NCI-H1092 (cell line): ENCODE measurements at places on chromosomes 12 and 14.

DNA sequence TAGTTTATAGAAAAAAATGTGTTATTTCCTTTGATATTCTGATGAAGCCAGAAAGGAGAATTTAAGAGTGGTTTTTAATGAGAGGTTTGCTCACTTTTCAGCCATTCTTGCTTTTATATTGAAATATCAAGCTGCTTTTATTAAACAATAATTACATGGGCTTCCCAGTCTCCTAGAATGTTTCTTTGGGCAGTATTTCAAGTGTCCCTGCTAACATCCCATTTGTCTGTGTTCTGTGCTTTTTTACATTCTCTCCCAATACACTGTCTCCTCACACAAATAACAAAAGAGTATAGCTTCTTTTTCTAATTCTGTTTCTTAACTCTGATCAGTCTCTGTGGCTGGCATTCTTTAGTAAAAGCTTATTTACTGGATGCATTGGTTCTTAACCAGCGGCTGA lies 145.4 kb downstream of the TPH2 start:
- no peak for DNase-seq

GRCh38 chr12:96034621-96035282 lies 635 bp downstream of the LTA4H start:
- DNase-seq: no peak

- DNase-seq: no peak
Observed at GRCh38 chr12:6998715-6999451, 19.4 kb downstream of the LPCAT3 start.

GRCh38 chr14:92651106-92651757 lies 97.2 kb downstream of the LGMN start:
- no peak for DNase-seq

GRCh38 chr12:25054783-25055144 lies 105.9 kb upstream of the BCAT1 start:
- DNase-seq: no peak

DNA sequence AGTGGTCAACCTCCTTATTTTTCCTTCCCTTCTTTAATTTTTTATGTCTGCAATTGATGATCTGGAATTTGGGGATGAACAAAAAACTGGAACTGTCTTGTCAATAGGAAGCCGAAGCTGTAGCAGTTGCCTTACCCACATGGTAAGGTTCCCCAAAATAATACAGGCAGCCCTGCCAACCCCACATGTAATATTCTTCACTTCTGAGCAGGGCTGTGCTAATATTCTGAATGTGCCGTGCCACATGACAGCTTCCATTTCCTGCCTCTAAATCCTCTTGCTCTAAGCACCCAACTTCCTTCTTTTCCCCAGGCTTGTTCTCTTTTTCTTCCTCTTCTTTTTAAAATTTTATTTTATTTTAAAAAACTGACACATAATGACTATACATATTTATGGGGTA lies 39.6 kb downstream of the GPATCH2L start:
- DNase-seq: no peak

GRCh38 chr14:56808383-56809269 lies 1.7 kb downstream of the OTX2 start:
- no peak for DNase-seq

GRCh38 chr12:96375170-96375569 lies 25.1 kb downstream of the CDK17 start:
- no peak for DNase-seq

DNA sequence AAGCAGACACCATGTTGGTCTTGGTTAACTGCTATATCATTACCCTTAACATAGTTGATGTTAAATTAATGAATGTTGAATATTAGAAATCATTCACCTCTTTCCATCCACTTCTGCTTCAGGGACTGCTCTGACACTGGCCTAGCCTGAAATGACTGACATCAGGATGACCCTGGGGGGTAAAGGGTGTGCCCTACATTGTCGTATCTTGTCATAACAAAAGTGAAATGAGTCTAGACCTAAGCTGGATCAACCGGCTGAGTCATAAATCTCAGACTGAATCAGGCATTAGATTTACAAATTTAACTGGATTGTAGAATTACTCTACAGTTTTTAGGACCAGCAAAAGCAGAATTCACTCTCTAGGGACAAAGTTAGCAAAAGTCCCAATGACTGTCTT lies 35.3 kb downstream of the KICS2 start:
- no peak for DNase-seq

DNA sequence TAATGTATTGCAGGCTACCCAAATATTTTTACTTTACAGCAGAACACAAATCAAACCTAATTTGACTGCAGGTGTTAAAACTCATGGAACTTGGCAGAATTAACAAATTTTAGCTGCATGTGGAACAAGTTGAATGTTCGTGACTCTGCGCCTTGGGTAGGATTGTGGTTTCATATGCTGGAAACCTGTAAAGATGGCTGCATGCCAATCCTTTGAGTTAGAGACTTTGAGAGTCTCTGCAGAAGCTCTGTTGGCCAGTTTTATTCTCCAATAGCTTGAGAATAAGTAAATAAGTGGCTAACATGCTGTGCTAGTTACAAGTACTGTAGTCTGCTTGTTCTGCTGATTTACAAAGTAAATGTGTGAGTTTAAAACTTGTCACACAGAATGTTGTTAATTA lies 77.8 kb downstream of the PDE6H start:
- no peak for DNase-seq

DNA sequence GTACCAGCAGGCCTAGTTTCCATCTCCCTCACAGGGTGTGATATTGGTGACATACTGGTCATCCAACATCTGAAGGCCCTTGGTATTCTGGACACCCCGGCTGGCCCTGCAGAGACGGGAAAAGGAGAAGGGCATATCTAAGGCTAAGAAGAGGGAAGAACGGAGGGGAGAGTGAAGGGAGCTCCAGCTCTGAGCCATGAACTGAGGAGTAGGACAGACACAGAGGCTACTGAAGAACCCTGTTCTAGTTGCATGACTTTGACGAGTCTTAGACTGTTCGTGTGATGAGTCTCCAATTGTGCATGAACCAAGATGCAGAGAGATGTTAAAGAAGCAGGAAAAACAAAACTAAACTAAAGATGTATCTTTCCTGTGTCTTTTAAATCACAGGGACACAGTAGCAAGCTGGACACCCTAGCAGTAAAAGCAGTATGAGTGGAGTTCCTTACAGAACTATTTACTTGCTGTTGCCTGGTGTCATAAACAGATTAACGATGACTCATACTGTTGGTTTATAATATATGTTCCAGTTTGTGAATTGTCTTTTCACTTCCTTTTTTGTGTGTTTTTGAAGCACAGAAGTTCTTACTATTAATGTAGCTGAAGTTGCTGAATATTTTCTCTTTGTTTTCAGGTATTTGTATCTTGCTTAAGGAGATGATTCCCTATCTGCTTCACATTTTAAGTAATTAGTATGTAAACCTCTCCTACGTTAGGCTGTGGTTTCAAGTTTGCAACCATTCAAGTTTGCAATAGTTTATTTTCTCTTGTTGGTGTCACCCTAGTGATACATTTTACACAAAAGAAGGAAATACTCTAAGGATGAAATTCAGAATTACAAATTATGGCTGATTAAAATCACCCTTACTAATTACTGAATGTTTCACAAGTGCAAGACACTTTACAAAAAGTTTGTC lies 15.7 kb downstream of the FAR2 start:
- DNase-seq: no peak

DNA sequence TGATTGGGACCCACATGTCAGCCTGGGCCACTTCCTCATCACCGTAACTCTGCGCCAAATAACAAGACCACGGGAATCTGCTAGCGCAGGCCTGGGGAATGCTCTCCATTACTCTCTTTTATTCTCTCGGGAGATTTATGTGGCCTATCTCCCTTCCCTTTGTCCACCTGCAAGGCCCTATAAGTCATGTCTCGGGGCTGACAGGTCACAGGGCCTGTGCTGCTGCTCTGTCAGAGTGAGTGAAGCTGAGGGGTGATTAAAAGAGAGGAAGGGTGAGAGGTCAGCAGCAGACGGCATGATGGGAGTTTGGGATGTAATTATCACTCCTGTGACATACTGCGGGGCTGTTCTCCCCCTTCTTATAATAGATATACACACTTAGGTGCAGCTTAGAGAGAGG lies 26.2 kb upstream of the GPATCH2L start:
- DNase-seq: no peak

DNA sequence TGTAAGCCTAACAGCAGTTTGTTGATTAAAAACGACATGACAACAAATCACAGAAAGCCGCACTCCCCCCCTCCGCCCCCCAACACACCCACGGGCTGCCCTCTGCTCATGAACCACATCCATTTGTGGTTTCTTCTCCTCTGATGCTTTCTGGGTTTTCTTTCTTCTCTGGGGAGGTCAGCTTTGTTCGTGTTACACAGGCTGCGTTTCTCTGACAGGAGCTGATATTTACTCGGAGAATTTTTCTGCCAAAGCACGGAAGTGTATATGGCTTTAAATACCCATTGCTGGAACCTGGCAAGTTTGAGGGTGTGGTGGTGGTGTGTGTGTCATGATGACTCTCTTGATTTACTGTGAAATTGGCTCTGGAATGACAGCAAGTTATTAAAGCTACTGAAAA lies 883.7 kb upstream of the TMEM132C start:
- DNase-seq: no peak

DNA sequence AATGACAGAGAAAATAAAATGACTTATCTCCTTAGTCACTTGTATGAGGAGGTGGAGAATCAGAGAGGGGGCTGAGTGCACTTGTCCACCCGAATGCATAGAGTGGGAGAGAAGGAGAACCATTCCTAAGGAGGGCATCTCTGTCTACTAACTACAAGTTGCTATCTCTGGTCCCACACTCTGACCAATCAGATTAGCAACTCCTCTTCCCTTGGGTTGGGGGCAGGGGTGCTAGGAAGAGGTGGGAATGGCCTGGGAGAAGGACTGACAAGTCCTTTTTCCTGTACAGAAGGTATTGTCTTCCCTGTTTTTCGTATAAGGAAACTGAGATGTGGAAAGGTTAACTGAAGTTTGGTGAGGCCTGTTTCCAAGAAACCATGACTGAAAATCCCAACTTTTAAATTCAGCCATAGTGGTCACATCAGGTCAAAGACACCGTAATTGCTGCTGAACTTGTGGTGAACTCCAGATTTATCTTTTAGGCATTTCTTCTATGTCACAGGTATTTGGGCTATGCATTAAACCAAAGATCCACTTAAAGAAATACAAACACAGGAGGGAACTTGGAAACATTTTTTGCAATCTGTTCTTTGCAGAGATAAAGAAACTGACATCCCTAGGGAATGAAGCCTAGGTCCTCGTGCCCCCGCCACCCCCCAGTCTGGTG lies 207.8 kb downstream of the CRADD start:
- no peak for DNase-seq

DNA sequence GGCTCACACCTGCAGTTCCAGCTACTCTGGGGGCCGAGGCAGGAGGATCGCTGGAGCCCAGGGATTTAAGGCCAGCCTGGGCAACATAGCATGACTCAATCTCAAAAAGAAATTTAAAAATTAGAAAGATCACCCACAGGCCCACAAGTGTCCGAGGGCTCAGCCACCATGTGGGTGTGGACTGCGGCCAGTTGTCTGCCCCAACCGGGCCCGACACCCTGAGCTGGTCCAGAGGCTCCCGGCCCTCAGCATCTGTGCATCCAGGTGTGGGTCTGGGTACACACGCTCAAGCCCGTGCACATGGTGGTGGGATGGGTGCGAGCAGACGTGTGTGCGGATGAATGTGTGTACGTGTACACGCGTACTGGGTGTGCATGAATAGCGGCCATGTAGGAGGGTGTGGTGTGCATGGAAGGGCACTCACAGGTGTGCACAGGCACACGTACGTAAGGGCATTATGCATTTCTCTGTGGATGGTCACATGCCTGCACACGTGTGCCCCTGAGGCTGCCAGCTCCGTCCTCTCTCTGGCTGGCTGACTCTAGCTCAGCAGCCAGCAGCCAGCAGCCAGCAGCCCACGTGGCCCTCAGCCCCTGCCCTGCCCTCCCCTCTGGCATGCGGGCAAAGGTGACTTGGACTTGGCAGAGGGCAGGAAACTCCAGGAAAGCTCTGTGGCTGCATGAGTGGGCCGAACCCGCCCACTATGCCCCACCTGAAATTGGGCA lies 23.3 kb upstream of the NUDT14 start:
- no peak for DNase-seq

- no peak for DNase-seq
Observed at GRCh38 chr12:89893972-89894706, 185.5 kb upstream of the ATP2B1 start.

- no peak for DNase-seq
Observed at GRCh38 chr12:95733141-95733825, 57.3 kb downstream of the NTN4 start.

DNA sequence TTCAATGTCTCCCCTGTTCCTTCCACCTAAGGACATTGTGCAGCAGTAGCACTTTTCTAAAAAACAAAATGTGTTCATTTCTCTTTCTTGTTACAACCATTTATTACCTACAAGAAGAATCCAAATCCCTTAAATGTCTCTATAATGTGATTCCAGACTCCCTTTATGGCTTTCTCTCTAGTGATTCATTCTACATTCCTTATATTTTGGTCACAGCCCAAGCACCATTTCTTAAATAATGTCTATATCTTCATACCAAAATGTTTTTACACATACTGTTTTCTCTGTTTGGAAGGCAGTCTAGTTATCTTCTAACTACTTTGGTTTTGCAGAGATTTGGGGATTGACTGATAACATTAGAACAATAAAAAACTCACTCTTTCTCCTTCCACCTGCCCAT lies 1037.3 kb upstream of the FLRT2 start:
- DNase-seq: no peak

- no peak for DNase-seq
Observed at GRCh38 chr12:92769124-92769901, 66.5 kb downstream of the PLEKHG7 start.

- DNase-seq: no peak
Observed at GRCh38 chr12:131309700-131310099, 356.0 kb downstream of the ADGRD1 start.

- DNase-seq: no peak
Observed at GRCh38 chr12:92186038-92186470, 40.4 kb upstream of the BTG1 start.

GRCh38 chr12:96360550-96360949 lies 39.7 kb downstream of the CDK17 start:
- no peak for DNase-seq

GRCh38 chr12:51306507-51306906 lies 17.5 kb downstream of the BIN2 start:
- no peak for DNase-seq

GRCh38 chr12:12719496-12719895 lies 2.3 kb downstream of the CDKN1B start:
- no peak for DNase-seq

- no peak for DNase-seq
Observed at GRCh38 chr12:67816269-67816668, 167.7 kb downstream of the DYRK2 start.

GRCh38 chr14:73272393-73272792 lies 35.1 kb downstream of the PAPLN start:
- no peak for DNase-seq

GRCh38 chr14:33647385-33647786 lies 303.5 kb downstream of the EGLN3 start:
- no peak for DNase-seq
